HT1080 (cell line): ENCODE measurements at places on chromosomes 11 and 22. TPM values are rescaled to one million over a fixed set of nuclear protein-coding genes. Genes with fewer than 3 reads are reported as not detected.
A peak's percentile ranks its signal among the peaks of the same experiment; 100 is the strongest.

GRCh38 chr11:19813158-19813879, 100.7 kb downstream of the NAV2 start:
- no peak for DNase-seq

The BRSK2 gene
- total RNA-seq = 0.58 and 0.84 TPM in 2 replicates

GRCh38 chr22:46071451-46072109, 78.7 kb upstream of the PPARA start:
- peak; percentile 91 for DNase-seq

DNA sequence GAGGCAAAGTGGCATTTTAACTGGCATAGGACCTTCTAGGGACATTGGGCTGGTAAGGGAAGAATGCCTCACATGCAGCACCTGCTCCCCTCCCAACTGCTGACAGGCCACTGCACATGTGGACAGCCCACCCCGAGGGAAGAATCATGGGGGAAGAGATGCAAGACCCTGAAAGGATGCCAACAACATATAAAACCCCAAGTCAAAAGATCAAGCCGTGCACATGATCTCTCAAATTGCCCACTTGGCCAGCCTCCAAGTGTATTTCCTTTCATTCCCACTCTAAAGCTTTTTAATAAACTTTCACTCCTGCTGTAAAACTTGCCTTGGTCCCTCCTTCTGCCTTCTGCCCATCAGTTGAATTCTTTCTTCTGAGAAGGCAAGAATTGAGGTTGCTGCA, 947.8 kb upstream of the CCDC90B start:
- DNase-seq = no peak

The C11orf52 gene
- total RNA-seq = not detected in 2 replicates

The OOSP2 gene
- not detected in 2 replicates for total RNA-seq

The OR4C45 gene
- total RNA-seq = not detected in 2 replicates

DNA sequence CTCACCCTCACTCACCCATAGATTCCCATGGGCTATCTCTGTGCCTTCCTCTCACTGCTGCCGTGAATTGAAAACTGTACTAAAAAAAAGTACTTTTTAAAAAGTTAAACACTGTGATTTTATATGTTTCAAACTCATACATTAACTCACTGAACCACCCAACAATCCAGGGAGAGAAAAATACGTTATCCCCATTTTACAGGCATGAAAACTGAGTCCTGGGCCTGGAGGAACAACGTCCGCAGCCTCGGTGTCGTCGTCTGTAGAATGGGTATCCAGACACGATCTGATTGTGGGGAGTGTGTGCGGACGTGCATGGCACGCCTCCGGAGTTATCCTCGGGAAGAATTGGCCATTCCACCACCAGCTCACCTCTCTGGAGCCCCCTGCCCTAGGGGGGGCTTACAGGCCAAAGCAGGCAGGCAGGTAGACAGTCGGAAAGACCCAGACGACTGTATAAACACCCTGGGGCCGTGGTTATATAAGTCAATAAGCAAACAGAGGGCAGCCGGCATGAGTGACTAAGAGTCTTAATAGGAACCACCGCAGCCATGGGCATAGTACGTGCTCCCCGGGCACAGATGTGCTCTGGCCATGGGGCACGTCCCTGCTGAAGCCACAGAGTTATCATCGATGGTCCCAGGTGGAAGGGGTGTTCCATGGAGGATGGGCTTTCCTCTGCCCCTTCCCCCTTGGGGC, 7.1 kb upstream of the PDGFB start:
- DNase-seq = peak; percentile 42

- no peak for DNase-seq
Measured at GRCh38 chr22:17749605-17750395, 24.5 kb downstream of the BID start.
